Activated CD4-positive, alpha-beta T cell treated with anti-CD3 and anti-CD28 coated beads, Interleukin-2, amount 10 ng/mL, durations not matched to agents 24 days and 14 days (primary cell): ENCODE measurements at places on chromosomes 3 and 15. TPM values are rescaled to one million over a fixed set of nuclear protein-coding genes. Genes with fewer than 3 reads are reported as not detected.

DNA sequence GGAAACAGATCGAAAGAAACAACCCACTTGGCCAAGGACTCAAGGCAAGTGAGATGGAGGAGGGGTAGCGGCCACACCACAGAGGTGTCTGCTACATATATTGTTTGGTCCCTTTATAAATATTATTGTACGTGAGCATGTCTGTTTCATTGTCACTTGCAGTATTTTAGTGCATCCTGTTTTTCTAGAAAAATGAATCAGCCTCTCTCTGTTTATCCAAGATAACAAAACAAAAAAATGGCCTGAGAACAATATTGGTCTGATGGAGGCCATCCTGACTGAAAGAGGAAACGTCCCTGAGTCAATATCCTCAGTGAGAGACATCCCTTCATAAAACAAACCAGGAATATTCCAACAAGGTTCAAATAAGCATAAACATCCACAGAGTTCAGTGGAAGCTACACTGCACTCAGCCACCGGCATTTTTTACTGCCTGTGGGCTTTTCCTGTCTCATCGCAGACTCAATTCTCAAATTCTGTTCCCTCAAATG is 42.0 kb downstream of the WWTR1 start:
- H3K36me3 ChIP-seq, result no peaks in the 10 kb centered on the region
- DNase-seq, result no peak
- H3K27me3 ChIP-seq, result peaks cover 21% of the 10 kb centered on the region
- no peak overlapping the region for H3K27ac ChIP-seq

GRCh38 chr15:49619226-49619625 is 1.4 kb downstream of the FAM227B start:
- DNase-seq, result no peak
- H3K36me3 ChIP-seq, result peaks cover 16% of the 10 kb centered on the region
- peak overlapping the region; percentile 9 for H3K4me3 ChIP-seq
- no peaks in the 10 kb centered on the region for H3K27me3 ChIP-seq
- no peak overlapping the region for H3K27ac ChIP-seq

GRCh38 chr3:15796771-15797641 is 773 bp downstream of the ANKRD28 start:
- DNase-seq, result peak; percentile 75
- H3K27me3 ChIP-seq, result no peaks in the 10 kb centered on the region
- peak overlapping the region; percentile 86 for H3K4me3 ChIP-seq
- peaks cover 18% of the 10 kb centered on the region for H3K36me3 ChIP-seq
- H3K27ac ChIP-seq, result peak overlapping the region; percentile 98
- peaks cover 62% of the 10 kb centered on the region for H3K4me1 ChIP-seq

GRCh38 chr15:49327927-49328326 is 95.1 kb upstream of the FGF7 start:
- H3K4me3 ChIP-seq, result no peak overlapping the region
- no peaks in the 10 kb centered on the region for H3K27me3 ChIP-seq
- no peak overlapping the region for H3K27ac ChIP-seq
- H3K36me3 ChIP-seq, result peaks cover 15% of the 10 kb centered on the region

- H3K4me1 ChIP-seq, result peaks cover 16% of the 10 kb centered on the region
- DNase-seq, result no peak
- peak overlapping the region; percentile 4 for H3K27ac ChIP-seq
- no peaks in the 10 kb centered on the region for H3K27me3 ChIP-seq
- no peak overlapping the region for H3K4me3 ChIP-seq
Measured at GRCh38 chr15:85607141-85607806, 187.5 kb downstream of the KLHL25 start.

DNA sequence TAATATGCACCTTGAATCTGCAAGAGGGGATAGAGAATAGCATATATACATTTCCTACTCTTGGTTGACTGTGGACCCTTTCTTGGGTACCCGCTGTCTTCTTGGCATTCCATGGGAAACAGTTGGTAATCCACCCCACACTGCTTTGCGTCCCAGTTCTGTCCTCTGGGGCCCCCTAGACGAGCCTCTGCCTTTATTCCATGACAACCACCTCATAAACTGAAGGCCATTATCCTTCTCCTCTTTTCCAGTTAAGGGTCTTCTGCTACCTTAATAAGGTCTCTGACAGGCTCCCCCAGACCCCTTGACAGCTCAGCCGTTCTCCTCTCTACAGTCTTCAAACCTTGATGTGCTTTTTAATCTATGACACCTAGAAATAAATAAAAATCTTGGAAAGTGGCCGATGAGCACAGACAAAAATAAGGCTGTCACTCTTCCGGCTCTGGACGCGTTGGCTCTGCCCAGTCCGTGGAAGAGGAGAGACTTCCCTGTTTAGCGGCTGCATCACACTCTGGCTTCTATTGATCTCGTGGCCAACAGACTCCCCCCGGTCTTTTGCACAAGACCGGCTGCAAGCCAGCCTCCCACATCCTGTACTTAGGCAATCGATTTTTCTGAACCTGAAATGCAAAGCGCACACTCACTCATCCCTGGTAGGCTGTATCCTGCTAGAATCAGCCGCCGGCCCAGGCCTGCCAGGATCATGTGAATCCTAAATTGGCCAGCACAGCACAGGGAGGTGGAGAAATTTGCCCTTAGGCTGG is 251.0 kb upstream of the TLE3 start:
- H3K36me3 ChIP-seq, result no peaks in the 10 kb centered on the region
- no peak overlapping the region for H3K4me3 ChIP-seq
- DNase-seq, result no peak
- H3K27ac ChIP-seq, result no peak overlapping the region

DNA sequence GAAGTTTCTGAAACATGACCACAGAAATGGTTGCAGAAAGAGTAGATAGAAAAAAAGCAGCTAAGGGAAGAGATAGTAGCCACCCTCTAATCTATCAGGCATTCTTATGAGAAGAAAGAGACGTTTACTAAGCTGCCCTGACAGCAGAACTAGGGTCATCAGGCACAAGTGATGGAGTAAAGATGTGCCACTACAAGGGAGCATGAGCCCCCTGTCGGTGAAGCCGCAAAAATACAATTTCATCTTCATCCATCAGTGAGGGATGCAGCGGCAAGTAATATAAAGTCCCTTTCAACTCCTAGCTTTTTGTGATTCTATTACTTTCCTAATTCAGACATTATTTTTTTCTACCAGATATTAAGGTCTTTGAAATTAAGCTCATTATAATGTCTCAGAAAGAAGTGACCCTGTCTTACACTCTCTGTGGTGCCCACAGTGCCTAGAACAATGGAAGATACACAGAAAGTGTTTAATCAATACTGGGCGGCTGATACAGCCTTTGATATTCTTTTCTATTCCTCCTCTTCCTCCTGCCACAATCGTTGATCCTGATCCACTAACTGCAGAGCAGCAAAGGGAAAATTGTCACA is 651.6 kb downstream of the NTRK3 start:
- H3K4me3 ChIP-seq, result no peak overlapping the region
- no peak overlapping the region for H3K27ac ChIP-seq
- no peaks in the 10 kb centered on the region for H3K4me1 ChIP-seq

DNA sequence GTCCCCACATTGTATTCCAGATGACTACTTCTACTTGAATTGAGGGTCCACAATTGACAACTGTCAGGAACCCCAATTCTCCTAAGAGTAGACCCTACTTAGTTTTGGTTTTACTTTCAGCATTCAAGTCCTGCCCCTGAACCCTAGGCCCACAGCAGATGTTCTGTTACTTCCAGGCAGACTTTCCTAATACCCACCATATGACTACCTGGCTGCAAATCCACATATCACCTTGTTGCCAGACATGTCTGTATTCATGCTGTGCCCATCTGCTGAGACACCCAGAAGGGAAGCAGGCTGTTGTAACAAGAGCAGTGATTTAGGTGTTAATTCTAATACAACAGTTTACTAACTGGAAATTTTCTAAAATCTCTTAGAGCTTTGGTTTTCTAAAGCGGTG is 235.1 kb upstream of the CCDC54 start:
- no peak overlapping the region for H3K4me3 ChIP-seq
- no peaks in the 10 kb centered on the region for H3K27me3 ChIP-seq
- DNase-seq, result no peak
- no peak overlapping the region for H3K27ac ChIP-seq
- H3K36me3 ChIP-seq, result no peaks in the 10 kb centered on the region

GRCh38 chr3:124263168-124263567 is 271.2 kb upstream of the ROPN1 start:
- H3K4me3 ChIP-seq, result no peak overlapping the region
- H3K27ac ChIP-seq, result no peak overlapping the region
- no peak for DNase-seq
- no peaks in the 10 kb centered on the region for H3K36me3 ChIP-seq
- H3K27me3 ChIP-seq, result peaks cover 1% of the 10 kb centered on the region

- no peak overlapping the region for H3K4me3 ChIP-seq
- peaks cover 42% of the 10 kb centered on the region for H3K27me3 ChIP-seq
- H3K27ac ChIP-seq, result no peak overlapping the region
- H3K4me1 ChIP-seq, result no peaks in the 10 kb centered on the region
- no peak for DNase-seq
Measured at GRCh38 chr15:51343466-51343865, 2.0 kb downstream of the GLDN start.

DNA sequence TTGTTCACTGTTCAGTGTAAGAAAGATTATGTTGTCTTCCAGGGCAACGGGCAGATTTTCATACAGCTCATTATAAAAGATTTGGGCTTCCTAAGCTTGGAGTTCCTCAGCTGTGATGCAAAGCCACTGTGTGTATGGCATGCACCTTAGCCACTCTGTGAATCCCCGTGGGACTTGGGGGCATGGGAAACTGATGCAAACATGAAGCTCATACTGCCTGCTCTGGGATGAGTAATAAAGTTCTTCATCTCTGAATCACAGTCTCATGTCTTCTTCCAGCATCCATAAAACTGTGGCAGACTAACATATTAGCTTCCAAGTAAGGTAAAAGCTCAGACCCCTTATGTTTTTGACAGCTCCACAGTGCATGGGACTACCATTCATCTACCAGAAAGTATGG is 154.3 kb upstream of the RORA start:
- DNase-seq, result no peak
- peaks cover 6% of the 10 kb centered on the region for H3K27me3 ChIP-seq
- no peaks in the 10 kb centered on the region for H3K4me1 ChIP-seq
- H3K36me3 ChIP-seq, result no peaks in the 10 kb centered on the region
- H3K27ac ChIP-seq, result no peak overlapping the region

DNA sequence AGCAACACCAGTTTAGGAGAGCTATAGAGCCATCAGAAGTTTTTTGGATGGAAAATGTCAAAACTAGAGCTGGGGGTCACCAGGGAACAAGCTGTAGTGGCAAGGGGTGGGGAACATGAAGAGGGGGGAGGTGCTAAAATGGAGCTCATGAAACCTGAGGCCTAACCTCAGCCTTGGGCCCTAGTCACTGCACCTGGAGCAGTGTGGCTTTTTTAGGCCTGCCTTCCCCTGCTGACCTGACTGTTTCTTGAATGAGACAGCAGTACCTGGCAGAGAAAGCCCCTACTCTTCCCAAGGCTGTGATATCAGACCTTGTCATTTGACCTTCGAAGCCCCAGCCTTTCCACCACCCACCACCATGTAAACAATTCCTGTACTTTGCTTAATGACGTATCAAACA is 383.5 kb downstream of the EPHB1 start:
- no peaks in the 10 kb centered on the region for H3K27me3 ChIP-seq
- no peak for DNase-seq
- no peak overlapping the region for H3K27ac ChIP-seq
- no peak overlapping the region for H3K4me3 ChIP-seq

DNA sequence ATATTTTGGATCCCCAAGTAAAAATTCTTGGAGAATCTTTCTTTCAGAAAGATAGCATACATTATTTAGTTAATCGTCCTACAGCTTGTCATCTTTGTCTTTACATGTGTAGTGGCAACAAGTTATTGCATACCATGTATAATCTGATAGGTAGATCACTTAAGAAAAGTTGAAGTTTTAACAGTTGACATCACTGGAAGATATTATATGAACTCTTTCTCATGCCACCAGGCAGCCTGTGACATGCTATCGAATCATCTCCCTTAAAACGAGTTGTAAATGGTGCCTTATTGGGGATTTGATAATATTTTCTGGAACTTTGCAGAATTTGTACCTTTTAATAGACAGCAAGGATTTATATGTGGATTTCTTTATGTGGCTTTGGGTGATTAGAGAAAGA is 8.7 kb downstream of the U2SURP start:
- no peak for DNase-seq
- H3K4me1 ChIP-seq, result peaks cover 54% of the 10 kb centered on the region
- H3K36me3 ChIP-seq, result peaks cover 13% of the 10 kb centered on the region
- no peaks in the 10 kb centered on the region for H3K27me3 ChIP-seq

GRCh38 chr3:87145553-87145952 is 81.6 kb upstream of the CHMP2B start:
- no peak overlapping the region for H3K27ac ChIP-seq
- no peaks in the 10 kb centered on the region for H3K27me3 ChIP-seq
- H3K4me1 ChIP-seq, result no peaks in the 10 kb centered on the region
- H3K36me3 ChIP-seq, result no peaks in the 10 kb centered on the region
- DNase-seq, result peak; percentile 64

- no peaks in the 10 kb centered on the region for H3K36me3 ChIP-seq
- H3K27ac ChIP-seq, result no peak overlapping the region
- H3K27me3 ChIP-seq, result peaks cover 22% of the 10 kb centered on the region
- no peak for DNase-seq
- H3K4me1 ChIP-seq, result peaks cover 21% of the 10 kb centered on the region
Measured at GRCh38 chr3:13541691-13542090, 7.2 kb upstream of the FBLN2 start.

DNA sequence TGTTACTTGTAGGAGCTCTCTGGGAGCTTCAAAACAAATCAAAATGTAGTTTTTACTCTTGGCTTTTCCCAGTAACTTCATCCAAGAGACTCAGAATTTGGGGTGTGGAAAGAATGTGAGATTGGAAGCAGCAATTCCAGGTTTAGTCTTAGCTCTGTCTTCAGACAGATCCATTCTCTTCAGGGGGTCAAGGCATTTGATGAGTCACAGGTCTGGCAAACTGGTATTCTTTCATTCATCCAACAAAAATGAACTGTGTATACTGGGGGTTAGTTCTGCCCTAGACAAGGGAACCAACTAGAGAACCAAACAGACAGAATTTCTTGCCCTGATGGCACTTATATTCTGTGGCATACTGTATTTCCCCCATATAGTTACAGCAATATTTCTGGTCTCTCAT is 36.3 kb upstream of the CADPS start:
- DNase-seq, result no peak
- no peaks in the 10 kb centered on the region for H3K36me3 ChIP-seq
- H3K27me3 ChIP-seq, result no peaks in the 10 kb centered on the region
- no peak overlapping the region for H3K27ac ChIP-seq

DNA sequence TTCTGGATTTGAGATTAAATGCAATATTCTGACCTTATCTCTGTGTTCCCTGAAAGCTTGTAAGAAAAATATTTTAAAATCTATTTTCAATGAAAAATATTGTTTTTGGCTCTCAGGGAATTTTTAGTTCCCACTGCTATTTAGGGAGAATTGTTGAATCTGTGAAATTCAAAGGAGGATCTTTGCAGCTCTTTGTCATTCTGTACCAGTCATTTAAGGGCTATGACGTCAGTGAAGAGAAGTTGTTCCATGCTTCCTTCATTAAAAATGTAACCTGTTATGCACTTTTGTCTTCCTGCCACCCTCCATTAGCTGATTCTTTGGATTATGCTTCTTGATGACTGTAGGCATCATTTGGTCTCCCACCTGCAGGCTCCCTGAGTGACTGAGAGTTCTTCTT is 427.8 kb upstream of the C2CD4B start:
- no peak for DNase-seq
- no peak overlapping the region for H3K27ac ChIP-seq
- peaks cover 11% of the 10 kb centered on the region for H3K27me3 ChIP-seq
- no peaks in the 10 kb centered on the region for H3K36me3 ChIP-seq
- H3K4me3 ChIP-seq, result no peak overlapping the region
- no peaks in the 10 kb centered on the region for H3K4me1 ChIP-seq

Gene GOLGA6B
- total RNA-seq, result not detected in 2 replicates

Gene MCTP2
- 49.8 and 58.9 TPM in 2 replicates for total RNA-seq

Gene PLAAT1
- total RNA-seq, result not detected in 2 replicates

Gene RAD51
- 67.5 and 70.3 TPM in 2 replicates for total RNA-seq

Gene GMNC
- total RNA-seq, result not detected in 2 replicates
